ENCODE measurements at places on chromosomes 1 and 21. TPM values are rescaled to one million over a fixed set of nuclear protein-coding genes. Genes with fewer than 3 reads are reported as not detected.

DNA sequence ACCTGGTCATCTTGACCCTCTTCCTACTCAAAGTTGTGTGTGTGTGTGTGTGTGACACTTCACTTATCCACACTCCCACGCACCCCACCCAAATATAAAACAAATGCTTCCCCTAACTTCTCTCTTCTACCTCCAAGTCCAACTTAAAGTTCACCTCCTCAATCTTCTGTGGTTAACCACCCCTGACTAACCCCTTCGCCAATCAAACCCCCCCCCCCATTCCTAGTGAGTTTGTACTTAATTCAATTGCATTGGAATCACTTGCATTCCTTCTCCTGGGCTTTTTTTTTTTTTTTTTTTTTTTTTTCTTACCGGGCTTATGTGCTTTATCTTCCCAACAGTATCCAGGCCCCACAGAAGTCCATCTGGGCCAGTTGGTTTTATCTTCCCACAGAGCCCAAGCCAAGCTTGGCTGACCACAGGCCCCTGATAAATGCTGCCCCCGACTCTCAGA lies 78.4 kb downstream of the CD58 start:
- no peak for DNase-seq

GRCh38 chr1:92458146-92458545 lies 28.6 kb downstream of the GFI1 start:
- DNase-seq = no peak

- DNase-seq = no peak
These were observed 33.8 kb downstream of the PCNX2 start for GRCh38 chr1:233261695-233262094.

Gene SLAMF7
- not detected for total RNA-seq

GRCh38 chr1:112906150-112906698 lies 49.8 kb downstream of the SLC16A1 start:
- no peak for DNase-seq

Gene TNFRSF9
- total RNA-seq = not detected

DNA sequence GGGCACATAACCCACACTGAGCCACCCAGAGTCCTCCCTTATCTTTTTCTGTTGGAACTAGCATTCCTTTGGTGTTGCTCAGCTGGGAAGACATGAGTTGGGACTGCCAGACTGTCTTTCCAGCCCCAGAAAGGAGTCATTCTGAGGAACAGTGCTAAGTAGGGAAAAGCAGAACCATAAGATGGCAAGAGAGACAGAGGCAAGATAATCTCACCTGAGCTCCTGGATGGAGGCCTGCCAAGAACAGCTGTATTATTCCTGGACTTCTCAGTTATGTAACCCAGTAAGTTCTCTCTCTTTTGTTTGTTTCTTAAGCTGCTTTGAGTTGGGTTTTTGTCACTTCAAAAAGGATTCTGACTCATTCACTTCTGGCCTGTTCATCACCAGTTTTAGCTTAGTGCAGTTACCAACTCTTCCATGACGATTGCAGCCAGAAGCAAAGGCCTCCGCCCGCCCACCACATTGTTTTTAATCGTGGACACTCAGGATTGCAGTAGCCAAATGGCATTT lies 134.4 kb downstream of the OMA1 start:
- DNase-seq = peak; percentile 77

- no peak for DNase-seq
These were observed 1.7 kb downstream of the HES4 start for GRCh38 chr1:997993-998744.

- DNase-seq = no peak
These were observed 101.2 kb downstream of the INTS7 start for GRCh38 chr1:211933946-211934714.

- DNase-seq = no peak
These were observed 92.4 kb downstream of the KCNJ15 start for GRCh38 chr21:38349111-38349746.

Gene GUCA2A
- total RNA-seq = not detected

Gene MPL
- total RNA-seq = not detected

Gene IGSF5
- not detected for total RNA-seq

- no peak for DNase-seq
These were observed 4.8 kb downstream of the SLX9 start for GRCh38 chr21:44944596-44944995.

Gene IFNLR1
- not detected for total RNA-seq

DNA sequence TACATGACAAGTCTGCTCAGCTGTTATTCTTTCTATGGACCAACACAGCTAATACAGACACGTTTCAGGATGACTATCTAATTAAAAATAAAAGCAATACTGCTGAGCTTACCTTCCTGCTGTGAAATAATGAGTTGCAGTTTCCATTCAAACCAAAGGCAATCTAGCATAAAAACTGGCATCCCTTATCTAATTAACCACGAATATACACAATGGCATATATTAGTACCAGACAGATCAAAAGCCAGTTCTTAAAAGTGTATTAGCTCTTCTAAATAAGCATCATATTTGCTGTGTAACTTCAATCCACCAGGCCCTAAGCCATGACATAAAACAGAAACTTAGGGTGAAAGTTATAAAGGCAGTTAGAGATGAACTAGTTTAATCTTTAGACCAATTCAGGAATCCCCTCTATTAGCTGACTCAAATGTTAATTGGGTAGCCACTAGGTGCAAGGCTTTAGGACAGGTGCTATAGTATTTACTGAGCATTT lies 20.6 kb downstream of the TESK2 start:
- DNase-seq = no peak

GRCh38 chr21:37974081-37974480 lies 57.8 kb upstream of the KCNJ6 start:
- peak; percentile 51 for DNase-seq

Gene LRRC71
- not detected for total RNA-seq

GRCh38 chr1:72186733-72187307 lies 95.5 kb downstream of the NEGR1 start:
- DNase-seq = peak; percentile 28

DNA sequence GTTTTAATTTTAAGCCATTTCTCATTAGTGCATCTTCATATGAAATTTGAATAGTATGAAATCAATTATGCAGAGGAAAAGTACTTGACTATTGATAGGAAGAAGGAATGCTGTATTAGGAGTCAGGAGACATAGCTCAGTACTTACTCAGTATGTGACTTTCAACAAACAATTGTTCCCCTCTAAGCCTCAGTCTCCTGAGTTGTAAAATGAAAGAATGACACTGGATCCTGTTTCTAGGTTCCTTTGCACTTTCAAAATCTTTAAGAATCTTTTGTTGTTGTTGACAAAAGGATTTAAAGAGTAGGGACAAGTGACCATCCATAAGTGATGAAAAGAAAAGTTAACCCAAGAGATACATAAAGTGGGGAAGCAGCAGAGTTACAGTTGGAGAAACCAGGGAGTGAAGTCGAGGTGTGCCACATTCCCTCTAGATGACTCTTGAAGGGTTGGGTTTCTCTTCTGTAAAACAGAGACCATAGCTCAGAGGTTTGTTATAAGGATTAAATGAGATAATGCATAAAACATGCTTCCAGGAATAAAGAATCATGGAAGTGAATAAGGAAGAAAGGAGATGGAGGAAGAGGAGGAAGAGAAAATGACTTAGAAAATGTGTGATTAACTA lies 105.7 kb upstream of the KCNJ15 start:
- no peak for DNase-seq

- DNase-seq = no peak
These were observed at the start of gene UBASH3A for GRCh38 chr21:42403611-42404231. Gene UBASH3A (plus strand): TSS chr21:42403902. CDS start chr21:42403946, 44 bp downstream.

Gene OR4F16
- not detected for total RNA-seq

Gene KCNA3
- total RNA-seq = not detected

GRCh38 chr1:2796890-2797740 lies 4.4 kb downstream of the TTC34 start:
- DNase-seq = no peak

GRCh38 chr1:178273707-178274410 lies 180.0 kb downstream of the RASAL2 start:
- DNase-seq = peak; percentile 55

GRCh38 chr1:117606649-117607430 lies 992 bp downstream of the TENT5C start:
- peak; percentile 3 for DNase-seq

DNA sequence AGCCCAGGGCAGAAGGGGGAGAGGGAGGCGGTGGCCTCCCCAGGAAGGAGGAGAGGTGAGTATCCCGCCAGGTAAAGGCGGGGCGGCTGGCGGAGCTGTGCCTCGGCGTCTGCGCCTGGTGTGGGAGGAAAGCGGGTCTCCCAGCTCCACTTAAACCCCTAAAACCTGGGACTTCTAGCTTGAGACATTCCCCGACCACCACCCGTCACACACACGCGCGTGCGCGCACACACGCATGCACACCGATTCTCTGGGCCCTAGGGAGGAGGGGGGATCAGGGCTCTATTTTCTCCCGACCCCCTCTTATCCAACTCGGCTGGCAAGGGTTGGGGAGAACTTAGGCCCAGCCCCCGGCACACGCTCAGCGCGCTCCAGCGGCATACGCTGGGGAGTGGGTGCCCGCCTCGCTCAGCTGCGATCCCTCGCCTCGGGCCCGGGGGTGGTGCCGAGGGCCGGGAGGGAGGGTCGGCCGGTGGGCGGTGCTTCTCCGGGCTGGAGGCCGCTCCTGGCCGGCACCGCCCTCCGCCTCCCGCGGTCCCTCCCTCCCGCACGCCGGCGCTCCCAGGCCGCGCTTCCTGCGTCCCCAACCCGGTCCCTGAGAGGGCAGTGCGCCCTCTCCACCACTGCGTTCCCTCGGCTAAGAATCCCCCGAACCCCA lies at the start of gene TMEM51:
Gene TMEM51, plus strand, starts transcription at position 564 of the 658 bp plus-strand sequence. CDS start 61,341 bp downstream, outside the sequence.
- no peak for DNase-seq

Gene SPRR2G
- total RNA-seq = not detected

DNA sequence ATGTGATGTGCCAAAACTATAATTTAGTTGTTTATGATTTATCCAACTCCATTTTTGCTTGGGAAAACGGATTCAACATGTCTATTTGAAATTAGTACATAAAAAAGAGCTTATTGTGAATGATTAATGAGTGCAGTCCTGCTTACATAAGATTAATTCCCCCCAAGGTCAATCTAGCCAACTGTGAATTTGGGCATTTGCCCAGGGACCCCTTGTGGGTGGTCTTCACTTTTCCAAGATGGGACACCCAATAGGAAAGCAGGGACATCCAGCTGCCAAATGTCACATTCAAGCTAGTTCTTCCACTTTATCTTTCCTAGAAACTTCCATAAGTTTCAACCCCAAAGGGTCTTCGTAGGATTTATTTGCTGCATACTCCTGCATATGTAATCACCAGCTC lies 362.4 kb upstream of the PKN2 start:
- no peak for DNase-seq

- no peak for DNase-seq
These were observed 72.2 kb downstream of the SNX7 start for GRCh38 chr1:98733782-98734112.

- DNase-seq = no peak
These were observed 310.8 kb upstream of the NR5A2 start for GRCh38 chr1:199716729-199717128.

GRCh38 chr1:43427941-43428340 lies 25.8 kb downstream of the HYI start:
- no peak for DNase-seq

DNA sequence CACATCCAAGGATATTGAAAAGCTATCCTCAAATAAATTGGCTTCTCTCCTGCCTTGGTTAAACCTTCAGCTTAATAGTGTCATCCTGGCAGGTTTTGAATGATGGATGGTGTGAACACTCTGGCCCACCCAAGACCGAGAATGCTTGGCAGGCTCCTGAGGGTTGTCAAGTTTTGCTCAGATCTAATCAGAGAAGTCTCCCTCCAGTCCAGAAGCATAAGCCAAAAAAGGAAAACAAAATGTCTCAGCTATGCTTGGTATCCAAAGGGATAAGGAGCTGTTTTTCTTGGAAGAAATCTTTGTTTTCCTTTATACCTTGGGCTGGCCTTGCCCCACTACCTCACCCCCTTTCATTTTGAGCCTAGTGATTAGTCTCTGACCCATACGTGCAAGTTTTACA lies 172.7 kb downstream of the CRB1 start:
- DNase-seq = no peak

DNA sequence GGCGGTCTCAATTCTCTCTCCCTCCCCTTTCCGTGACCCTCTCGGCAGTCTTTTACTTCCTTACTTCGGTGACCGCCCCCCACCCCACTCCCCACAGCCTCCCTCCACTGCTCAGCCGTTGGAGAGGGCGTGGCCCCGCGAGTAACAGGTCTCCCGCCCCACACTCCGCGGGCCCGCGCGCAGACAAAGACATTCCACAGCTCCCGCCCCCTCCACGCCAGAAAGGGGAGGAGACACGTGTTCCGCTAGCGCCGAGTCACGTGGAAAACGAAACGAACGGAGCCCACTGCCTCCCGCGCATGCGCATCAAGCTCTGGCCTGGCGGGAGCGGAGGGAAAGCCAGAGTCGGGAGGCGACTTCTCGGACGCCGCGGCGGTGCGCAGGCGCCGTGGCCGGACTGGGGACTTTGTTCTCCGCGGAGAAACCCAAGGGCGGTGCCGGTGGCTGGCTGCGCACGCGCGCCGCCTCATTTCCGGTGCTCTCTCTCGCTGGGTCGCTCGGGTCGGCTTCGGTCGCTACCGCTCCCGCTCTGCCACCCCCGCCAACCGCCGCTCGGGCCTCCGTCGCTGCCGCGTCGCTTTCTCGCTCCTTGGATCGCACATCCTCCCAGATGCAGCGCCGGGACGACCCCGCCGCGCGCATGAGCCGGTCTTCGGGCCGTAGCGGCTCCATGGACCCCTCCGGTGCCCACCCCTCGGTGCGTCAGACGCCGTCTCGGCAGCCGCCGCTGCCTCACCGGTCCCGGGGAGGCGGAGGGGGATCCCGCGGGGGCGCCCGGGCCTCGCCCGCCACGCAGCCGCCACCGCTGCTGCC lies at the start of gene KHDRBS1:
Gene KHDRBS1, plus strand, starts transcription at position 483 of the 813 bp plus-strand sequence. Its CDS starts 128 bp downstream, at position 611.
- peak; percentile 98 for DNase-seq

Gene DIPK1A
- total RNA-seq = 24.5 TPM

- DNase-seq = no peak
These were observed 248.7 kb upstream of the CSF3R start for GRCh38 chr1:36731226-36732014.

Gene ACOT7
- 111 TPM for total RNA-seq

Gene NBPF8
- 5.4 TPM for total RNA-seq

Gene LRRC3
- total RNA-seq = not detected

Gene TCP10L
- total RNA-seq = not detected

Gene TNNT2
- total RNA-seq = not detected

Gene IQCC
- 2.1 TPM for total RNA-seq

DNA sequence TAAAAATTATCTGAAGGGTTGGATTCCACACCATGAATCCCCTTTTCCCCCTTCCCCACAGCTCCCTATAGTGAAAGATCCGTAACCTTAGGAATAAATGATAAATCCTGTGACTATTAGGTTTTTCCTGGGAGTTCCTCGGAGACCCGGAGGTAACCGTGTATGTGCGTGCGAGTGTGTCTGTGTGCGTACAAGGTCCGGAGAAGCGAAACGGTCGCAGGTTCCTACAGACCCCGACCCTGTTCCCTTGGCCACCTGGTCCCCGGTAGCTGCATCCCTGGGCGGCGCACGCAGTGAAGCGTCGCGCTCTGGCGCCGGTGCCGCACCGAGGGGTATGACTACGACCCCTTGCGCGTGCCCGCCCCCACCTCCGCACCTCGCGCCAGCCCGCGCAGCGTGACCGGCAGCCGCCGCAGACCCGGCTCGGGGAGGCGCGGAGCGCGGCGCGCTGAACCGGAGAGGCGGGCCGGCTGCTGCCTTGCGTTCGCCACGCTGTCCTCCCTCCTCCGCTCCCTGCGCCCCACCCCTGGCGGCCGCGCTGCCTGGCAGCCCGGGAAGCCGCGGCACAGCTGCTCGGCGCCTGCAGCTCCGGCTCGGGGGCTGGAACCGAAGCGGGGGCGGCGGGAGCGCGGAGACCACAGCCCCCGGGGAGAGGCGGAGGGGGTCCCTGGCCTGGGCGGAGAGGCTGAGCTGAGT lies at the start of gene AK5:
Gene AK5, plus strand, starts transcription at position 529 of the 696 bp plus-strand sequence. CDS start 295 bp downstream, outside the sequence.
- peak; percentile 30 for DNase-seq

Gene VANGL2
- not detected for total RNA-seq

Measured in HFFc6 (cell line).